ENCODE measurements at places on chromosomes 4 and X. TPM values are rescaled to one million over a fixed set of nuclear protein-coding genes. Genes with fewer than 3 reads are reported as not detected.

The PNMA6A gene
- total RNA-seq: 2.3 TPM

The POF1B gene
- 5.8 TPM for total RNA-seq

The KLF8 gene
- total RNA-seq: 17.9 TPM

The TFDP3 gene
- total RNA-seq: not detected

The LPAR4 gene
- not detected for total RNA-seq

The ABLIM2 gene
- total RNA-seq: 6.8 TPM

The RUFY3 gene
- 65.1 TPM for total RNA-seq

The STPG2 gene
- not detected for total RNA-seq

The EFHC2 gene
- 1.1 TPM for total RNA-seq

The DNAAF6 gene
- total RNA-seq: not detected

The CLIC2 gene
- 26.6 TPM for total RNA-seq

The CCDC160 gene
- 0.27 TPM for total RNA-seq

The COMMD8 gene
- total RNA-seq: 6.3 TPM

The GAGE12D gene
- total RNA-seq: not detected

The IGSF1 gene
- 0.03 TPM for total RNA-seq

The CXCL11 gene
- not detected for total RNA-seq

The MAGED4B gene
- total RNA-seq: 2.3 TPM

The TCP11X2 gene
- 0.39 TPM for total RNA-seq

The SPANXN3 gene
- not detected for total RNA-seq

The CT55 gene
- not detected for total RNA-seq
